ENCODE measurements at places on chromosomes 6 and 20.

GRCh38 chr6:20835315-20836010 is 301.2 kb downstream of the CDKAL1 start:
- no peak overlapping the region for H3K4me3 ChIP-seq
- no peak for DNase-seq
- H3K27me3 ChIP-seq: no peaks in the 10 kb centered on the region
- H3K27ac ChIP-seq: no peak overlapping the region
- H3K36me3 ChIP-seq: no peaks in the 10 kb centered on the region

DNA sequence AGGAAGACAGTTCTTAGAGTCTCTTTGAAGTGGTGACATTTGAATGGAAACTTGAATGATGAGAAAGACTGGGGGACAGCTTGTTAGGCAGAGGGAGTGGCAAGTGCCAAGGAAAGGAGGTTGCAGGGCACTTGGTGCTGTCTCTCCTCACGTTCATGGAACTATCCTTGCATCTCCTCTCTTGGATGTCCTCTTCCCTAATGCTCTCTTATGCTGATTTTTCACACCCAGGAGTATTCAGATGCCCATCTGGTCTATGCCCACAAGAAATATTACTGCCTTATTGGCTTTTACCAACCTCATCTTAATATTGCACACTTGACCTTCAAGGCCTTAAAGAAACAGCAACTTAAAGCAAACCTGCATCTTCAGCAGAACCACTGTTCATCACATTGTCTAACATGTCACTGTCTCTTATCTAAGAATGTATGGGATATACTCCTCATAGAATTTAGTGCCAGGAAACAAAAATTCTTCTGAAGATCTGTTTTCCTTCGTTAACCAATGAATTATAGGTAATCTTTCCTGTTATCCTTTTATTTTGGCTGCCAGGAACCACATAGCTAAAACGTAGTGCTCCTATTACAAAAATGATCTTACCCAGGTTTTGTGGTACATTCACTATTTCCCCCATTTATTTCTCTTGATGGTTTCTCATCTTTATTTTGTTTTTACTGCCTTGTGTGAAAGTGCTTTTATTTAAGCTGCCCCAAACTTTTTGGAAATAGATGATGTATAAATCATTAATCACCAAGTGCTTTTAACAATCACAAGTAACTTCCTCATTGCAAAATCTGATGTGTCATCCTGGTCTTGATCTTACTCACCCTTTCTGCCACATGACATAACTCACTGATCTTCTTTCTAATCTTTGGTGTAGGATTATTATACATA is 12.8 kb downstream of the RGS17 start:
- no peaks in the 10 kb centered on the region for H3K4me1 ChIP-seq
- H3K36me3 ChIP-seq: no peaks in the 10 kb centered on the region
- DNase-seq: no peak

DNA sequence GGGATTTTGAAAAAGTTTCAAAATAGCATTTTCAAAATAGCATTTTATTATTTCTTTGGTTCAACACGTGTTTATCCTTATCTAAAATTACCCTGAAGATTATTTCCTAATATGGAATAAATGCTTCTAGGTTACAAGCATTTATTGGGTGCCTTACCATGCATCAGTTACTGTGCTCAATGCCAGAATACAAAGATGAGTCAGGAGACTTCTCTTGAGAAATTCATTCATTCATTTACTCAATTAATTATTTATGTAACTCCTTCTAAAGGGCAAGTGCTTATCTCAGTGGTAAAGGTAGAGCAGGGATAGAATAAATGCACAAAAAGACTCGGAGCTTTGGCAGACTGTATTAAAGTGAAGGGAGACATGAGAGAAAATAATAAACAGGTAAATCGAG is 150.1 kb upstream of the PDE7B start:
- DNase-seq: no peak
- no peaks in the 10 kb centered on the region for H3K36me3 ChIP-seq
- H3K27me3 ChIP-seq: no peaks in the 10 kb centered on the region
- no peak overlapping the region for H3K27ac ChIP-seq
- H3K4me1 ChIP-seq: no peaks in the 10 kb centered on the region

- H3K27me3 ChIP-seq: no peaks in the 10 kb centered on the region
- H3K4me3 ChIP-seq: no peak overlapping the region
- H3K36me3 ChIP-seq: no peaks in the 10 kb centered on the region
- H3K27ac ChIP-seq: no peak overlapping the region
- no peaks in the 10 kb centered on the region for H3K4me1 ChIP-seq
Measured at GRCh38 chr20:8043687-8044282, 24.2 kb upstream of the TMX4 start.

- H3K4me3 ChIP-seq: no peak overlapping the region
- peaks cover 3% of the 10 kb centered on the region for H3K4me1 ChIP-seq
- H3K27ac ChIP-seq: peak overlapping the region; percentile 7
- DNase-seq: no peak
Measured at GRCh38 chr6:137879885-137880745, 13.1 kb downstream of the TNFAIP3 start.

DNA sequence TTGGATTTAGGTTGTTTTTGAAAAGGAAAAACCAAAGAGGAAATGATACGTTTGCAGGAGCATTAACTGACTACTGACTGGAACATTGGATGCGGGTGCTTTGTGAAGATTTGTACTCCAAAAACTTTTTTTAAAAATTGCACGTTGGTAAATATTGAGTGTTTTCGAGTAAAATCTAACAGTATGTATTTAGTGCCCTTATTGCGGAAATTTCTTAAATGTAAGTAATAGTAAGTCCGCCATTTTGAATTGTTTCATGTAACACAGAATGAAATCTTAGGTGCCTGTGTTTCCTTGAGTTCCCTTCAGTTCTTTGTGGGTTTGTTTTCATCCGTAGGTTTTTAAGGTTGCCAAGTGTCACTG is 15.2 kb upstream of the LIN28B start:
- DNase-seq: no peak
- H3K4me3 ChIP-seq: no peak overlapping the region
- peaks cover 98% of the 10 kb centered on the region for H3K27me3 ChIP-seq
- no peaks in the 10 kb centered on the region for H3K36me3 ChIP-seq

GRCh38 chr6:38387971-38388370 is 251.8 kb downstream of the BTBD9 start:
- H3K4me1 ChIP-seq: peaks cover 22% of the 10 kb centered on the region
- no peak overlapping the region for H3K27ac ChIP-seq
- H3K36me3 ChIP-seq: no peaks in the 10 kb centered on the region
- H3K4me3 ChIP-seq: no peak overlapping the region

- no peaks in the 10 kb centered on the region for H3K36me3 ChIP-seq
- H3K27ac ChIP-seq: no peak overlapping the region
- H3K4me1 ChIP-seq: no peaks in the 10 kb centered on the region
- H3K4me3 ChIP-seq: no peak overlapping the region
Measured at GRCh38 chr20:10381477-10381876, 52.5 kb downstream of the MKKS start.

DNA sequence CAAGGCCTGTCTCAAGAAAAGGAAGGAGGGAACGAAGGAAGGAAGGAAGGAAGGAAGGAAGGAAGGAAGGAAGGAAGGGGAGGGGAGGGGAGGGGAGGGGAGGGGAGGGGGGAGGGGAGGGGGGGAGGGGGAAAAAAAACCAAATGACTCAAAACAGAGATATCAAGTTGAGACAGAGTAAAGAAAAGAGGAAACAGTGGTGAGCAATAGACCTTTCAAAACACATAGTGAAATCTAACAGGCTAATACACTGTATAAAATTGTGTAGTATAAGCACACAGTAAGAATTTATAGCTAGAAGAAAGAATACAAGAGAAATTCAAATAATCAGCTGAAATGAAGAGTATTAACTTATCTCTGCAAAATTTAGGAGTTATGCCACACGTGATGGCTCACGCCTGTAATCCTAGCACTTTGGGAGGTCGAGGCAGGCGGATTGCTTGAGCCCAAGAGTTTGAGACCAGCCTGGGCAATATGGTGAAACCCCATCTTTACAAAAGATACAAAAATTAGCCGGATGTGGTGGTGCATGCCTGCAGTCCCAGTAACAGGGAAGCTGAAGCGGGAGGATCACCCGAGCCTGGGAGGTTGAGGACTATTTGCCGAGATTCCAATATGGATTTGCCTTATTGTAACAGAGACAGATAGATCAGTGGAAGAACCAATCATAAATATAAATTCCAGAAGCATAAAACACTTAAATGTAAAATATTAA is 123.2 kb downstream of the PRND start:
- no peak overlapping the region for H3K27ac ChIP-seq
- no peaks in the 10 kb centered on the region for H3K36me3 ChIP-seq
- DNase-seq: no peak
- H3K4me1 ChIP-seq: no peaks in the 10 kb centered on the region
- H3K27me3 ChIP-seq: no peaks in the 10 kb centered on the region
- H3K4me3 ChIP-seq: no peak overlapping the region

- H3K27ac ChIP-seq: peak overlapping the region; percentile 75
- no peaks in the 10 kb centered on the region for H3K27me3 ChIP-seq
Measured at GRCh38 chr20:49636447-49636846, 68.5 kb upstream of the PTGIS start.

- no peak for DNase-seq
- peaks cover 39% of the 10 kb centered on the region for H3K36me3 ChIP-seq
Measured at GRCh38 chr6:3731700-3732099, 19.8 kb downstream of the PXDC1 start.

GRCh38 chr6:29762051-29762450 is 38.8 kb downstream of the HLA-F start:
- no peak for DNase-seq
- H3K27me3 ChIP-seq: no peaks in the 10 kb centered on the region
- no peaks in the 10 kb centered on the region for H3K36me3 ChIP-seq
- no peaks in the 10 kb centered on the region for H3K4me1 ChIP-seq

DNA sequence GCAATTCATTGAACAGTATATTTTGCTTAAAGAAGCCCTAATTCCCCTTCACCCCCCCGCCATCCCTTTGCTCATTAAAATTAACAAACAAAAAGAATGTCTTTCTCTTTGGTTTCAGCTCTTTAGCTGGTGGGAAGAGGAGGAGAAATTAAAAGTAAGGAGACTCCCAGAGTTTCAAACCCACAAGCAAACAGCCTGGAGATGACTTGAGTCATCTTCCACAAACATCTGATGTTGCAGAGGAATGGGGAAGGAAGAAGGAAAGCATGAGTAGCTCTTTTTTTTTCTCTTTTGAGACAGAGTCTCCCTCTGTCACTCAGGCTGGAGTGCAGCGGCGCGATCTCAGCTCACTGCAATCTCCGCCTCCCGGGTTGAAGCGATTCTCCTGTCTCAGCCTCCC is 189.6 kb downstream of the ADAT2 start:
- H3K27ac ChIP-seq: no peak overlapping the region
- H3K4me1 ChIP-seq: no peaks in the 10 kb centered on the region
- H3K36me3 ChIP-seq: no peaks in the 10 kb centered on the region
- no peak for DNase-seq
- no peaks in the 10 kb centered on the region for H3K27me3 ChIP-seq
- H3K4me3 ChIP-seq: no peak overlapping the region

- DNase-seq: no peak
- H3K4me1 ChIP-seq: peaks cover 10% of the 10 kb centered on the region
- H3K4me3 ChIP-seq: no peak overlapping the region
- H3K36me3 ChIP-seq: peaks cover 13% of the 10 kb centered on the region
- H3K27ac ChIP-seq: no peak overlapping the region
Measured at GRCh38 chr6:157909282-157909664, 72.4 kb upstream of the SYNJ2 start.

DNA sequence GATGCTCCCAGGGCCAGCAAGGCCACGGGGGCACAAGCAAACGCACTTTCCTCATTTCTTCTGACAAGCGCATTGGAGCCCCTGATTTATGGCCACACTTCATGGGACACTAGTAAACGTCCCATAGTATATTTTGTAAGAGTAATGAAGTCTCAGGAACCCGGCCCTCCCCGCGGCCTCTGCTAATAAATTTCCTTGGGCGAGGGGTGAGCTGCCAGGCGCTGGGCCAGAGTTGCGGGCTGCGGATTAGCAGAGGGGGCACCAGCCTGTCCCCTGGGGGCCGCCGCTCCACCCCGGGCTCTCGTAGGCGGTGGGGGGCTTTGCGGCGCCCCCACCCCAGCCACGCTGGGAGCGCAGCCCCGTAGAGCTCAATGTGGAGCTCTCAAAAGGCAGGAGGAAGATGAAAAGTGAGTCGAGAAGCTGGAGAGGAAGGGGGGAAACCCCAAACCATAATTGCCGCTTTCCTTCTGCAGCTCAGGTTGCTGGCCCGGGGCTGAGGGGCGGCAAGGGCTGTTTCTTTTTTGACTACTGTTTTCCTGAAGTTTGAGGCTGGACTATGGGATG is 173.6 kb downstream of the CDC5L start:
- DNase-seq: no peak
- no peaks in the 10 kb centered on the region for H3K36me3 ChIP-seq
- H3K27me3 ChIP-seq: peaks cover 5% of the 10 kb centered on the region
- H3K4me3 ChIP-seq: no peak overlapping the region
- no peak overlapping the region for H3K27ac ChIP-seq

- no peaks in the 10 kb centered on the region for H3K36me3 ChIP-seq
- no peak overlapping the region for H3K27ac ChIP-seq
- no peak for DNase-seq
- H3K4me3 ChIP-seq: no peak overlapping the region
- H3K4me1 ChIP-seq: no peaks in the 10 kb centered on the region
Measured at GRCh38 chr6:165939601-165940290, 227.9 kb downstream of the TBXT start.

DNA sequence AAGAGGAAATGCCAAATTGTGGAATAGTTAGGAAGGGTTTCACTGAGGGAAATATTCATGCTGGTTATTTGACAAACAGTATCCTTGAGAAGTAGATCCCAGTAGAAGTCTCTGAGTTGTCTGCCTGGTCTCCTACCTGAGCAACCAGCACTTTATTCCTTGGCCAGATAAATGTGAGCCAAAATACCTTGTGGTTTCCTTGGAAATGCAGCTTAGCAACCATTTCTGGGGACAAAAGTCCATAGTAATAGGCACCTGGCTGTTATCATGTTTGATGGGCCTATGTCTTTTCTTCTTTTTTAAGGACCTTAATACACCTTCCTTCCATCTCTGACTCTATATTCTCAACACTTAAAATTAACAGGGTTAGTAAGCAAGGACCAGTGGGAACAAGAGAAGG is 217.1 kb upstream of the MARCKS start:
- H3K36me3 ChIP-seq: no peaks in the 10 kb centered on the region
- H3K27ac ChIP-seq: no peak overlapping the region
- no peak overlapping the region for H3K4me3 ChIP-seq
- no peaks in the 10 kb centered on the region for H3K27me3 ChIP-seq
- H3K4me1 ChIP-seq: peaks cover 3% of the 10 kb centered on the region

GRCh38 chr6:43876602-43877001 is 106.6 kb downstream of the VEGFA start:
- H3K4me3 ChIP-seq: no peak overlapping the region
- peaks cover 4% of the 10 kb centered on the region for H3K27me3 ChIP-seq
- H3K27ac ChIP-seq: no peak overlapping the region
- no peak for DNase-seq

GRCh38 chr6:151372164-151372563 is 19.2 kb downstream of the ZBTB2 start:
- H3K27ac ChIP-seq: no peak overlapping the region
- DNase-seq: no peak
- H3K27me3 ChIP-seq: no peaks in the 10 kb centered on the region
- no peak overlapping the region for H3K4me3 ChIP-seq

- H3K27me3 ChIP-seq: no peaks in the 10 kb centered on the region
- no peak overlapping the region for H3K4me3 ChIP-seq
- H3K36me3 ChIP-seq: peaks cover 67% of the 10 kb centered on the region
- no peaks in the 10 kb centered on the region for H3K4me1 ChIP-seq
Measured at GRCh38 chr20:62884556-62884955, 22.9 kb upstream of the TCFL5 start.

All from heart right ventricle (tissue), 16 donors.